Stimulated activated naive CD8-positive, alpha-beta T cell treated with anti-CD3 and anti-CD28 coated beads, Interleukin-15, Interleukin-2, amounts not matched to agents 100 U/mL and 50 U/mL, for 24 hours (primary cell): ENCODE measurements at places on chromosomes 7 and 10.

DNA sequence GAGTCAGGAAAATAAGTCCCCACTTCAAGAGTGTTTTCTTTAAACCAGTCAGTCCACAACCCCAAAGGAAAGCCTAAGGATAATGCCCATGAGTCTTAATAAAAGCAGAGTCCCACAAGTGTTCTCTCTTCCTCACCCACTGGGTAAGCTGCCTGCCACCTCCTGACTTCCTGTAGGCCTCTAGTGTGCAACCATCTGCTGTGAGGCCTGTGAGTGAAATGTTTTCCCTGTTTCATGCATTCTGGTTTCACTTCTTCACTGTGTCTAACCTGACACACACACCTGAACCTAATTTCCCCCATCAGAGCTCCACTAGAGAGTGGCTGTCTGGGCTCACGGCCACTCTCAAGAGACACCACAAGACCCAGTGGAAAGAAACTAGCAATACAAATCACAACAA is 38.9 kb upstream of the GDF10 start:
- DNase-seq: peak; percentile 40

- no peak for DNase-seq
Measured at GRCh38 chr10:92785118-92785517, 63.2 kb upstream of the EXOC6 start.

GRCh38 chr7:123367484-123368122 is 166.8 kb downstream of the IQUB start:
- DNase-seq: peak; percentile 7

DNA sequence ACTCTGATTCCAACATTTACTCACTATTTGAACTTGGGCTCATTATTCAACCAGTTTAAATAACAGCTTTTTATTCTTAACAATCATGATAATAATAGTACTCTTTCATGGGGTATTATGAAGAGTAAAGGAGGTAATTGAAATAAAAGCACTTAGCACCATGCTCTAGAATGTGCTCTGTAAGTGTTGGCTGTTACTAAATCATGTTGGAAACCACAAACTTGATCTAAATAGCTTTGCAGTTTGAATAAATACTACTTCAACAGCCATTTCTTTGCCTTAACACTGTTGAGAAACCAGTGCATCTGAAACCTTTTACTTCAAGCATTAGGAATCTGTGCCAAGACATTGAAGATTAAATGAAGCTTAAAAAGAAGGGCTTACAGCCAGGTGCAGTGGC is 7.9 kb upstream of the UPF2 start:
- no peak for DNase-seq

GRCh38 chr7:1059200-1060091 is 15.1 kb downstream of the GPR146 start:
- DNase-seq: no peak

GRCh38 chr7:98418271-98418635 is 17.4 kb upstream of the BAIAP2L1 start:
- DNase-seq: no peak
